ENCODE measurements at places on chromosomes 2 and 18.

DNA sequence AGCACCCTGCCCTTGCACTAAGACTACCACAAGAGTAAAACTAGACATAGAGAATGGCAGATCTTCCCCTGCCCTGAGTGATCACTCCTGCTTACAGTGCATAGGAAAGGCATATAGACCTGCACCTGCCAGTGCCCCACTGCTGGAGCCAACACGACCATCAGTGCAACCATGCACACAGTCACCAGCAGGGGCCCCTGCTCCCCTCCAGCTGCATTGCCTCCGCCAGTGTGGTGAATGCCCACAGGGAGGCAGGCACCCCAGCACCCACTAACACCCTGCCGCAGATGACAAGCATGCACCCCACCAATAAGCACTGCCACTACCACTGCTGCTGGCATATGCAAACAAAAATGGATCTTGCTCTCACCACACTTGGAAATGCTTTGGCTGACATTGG, 478.8 kb downstream of the ADCYAP1 start:
- no peak for DNase-seq

GRCh38 chr2:70648961-70649360, 95.3 kb upstream of the TGFA start:
- DNase-seq: no peak

GRCh38 chr2:135742325-135742757, 686 bp downstream of the UBXN4 start:
- DNase-seq: no peak

DNA sequence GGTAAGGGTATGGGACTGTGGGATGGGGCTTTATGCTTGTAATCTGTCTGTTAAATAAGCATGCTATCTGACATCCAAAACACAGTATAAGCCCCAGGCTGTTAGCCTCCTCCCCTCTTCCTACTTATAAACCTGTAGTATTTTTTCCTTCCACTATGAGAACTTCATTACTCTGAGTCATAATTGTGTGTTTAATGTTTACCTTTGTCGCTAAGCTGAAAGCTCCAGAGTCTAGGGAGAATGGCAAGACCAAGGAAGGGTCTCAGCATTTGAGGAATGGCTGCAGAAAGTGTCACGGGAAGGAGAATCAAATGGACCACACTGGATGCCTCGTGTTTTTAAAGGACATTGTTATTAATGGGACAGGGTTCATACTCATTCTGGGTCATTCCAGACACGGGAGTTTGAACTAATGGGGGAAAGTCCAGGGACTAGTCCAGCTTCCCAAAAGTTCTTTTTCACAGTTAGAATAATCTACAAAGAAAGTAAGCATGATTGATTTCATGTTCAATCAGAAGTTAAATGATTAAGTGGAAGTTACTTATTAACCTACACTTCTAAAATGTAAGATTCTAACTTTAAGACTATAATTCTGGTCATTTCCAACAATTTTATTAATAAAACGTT, 292.2 kb downstream of the AFF3 start:
- no peak for DNase-seq

Measured in NCI-H1048 (cell line).